ENCODE measurements at places on chromosomes 2 and 18. TPM values are rescaled to one million over a fixed set of nuclear protein-coding genes. Genes with fewer than 3 reads are reported as not detected.
A peak's percentile ranks its signal among the peaks of the same experiment; 100 is the strongest.

DNA sequence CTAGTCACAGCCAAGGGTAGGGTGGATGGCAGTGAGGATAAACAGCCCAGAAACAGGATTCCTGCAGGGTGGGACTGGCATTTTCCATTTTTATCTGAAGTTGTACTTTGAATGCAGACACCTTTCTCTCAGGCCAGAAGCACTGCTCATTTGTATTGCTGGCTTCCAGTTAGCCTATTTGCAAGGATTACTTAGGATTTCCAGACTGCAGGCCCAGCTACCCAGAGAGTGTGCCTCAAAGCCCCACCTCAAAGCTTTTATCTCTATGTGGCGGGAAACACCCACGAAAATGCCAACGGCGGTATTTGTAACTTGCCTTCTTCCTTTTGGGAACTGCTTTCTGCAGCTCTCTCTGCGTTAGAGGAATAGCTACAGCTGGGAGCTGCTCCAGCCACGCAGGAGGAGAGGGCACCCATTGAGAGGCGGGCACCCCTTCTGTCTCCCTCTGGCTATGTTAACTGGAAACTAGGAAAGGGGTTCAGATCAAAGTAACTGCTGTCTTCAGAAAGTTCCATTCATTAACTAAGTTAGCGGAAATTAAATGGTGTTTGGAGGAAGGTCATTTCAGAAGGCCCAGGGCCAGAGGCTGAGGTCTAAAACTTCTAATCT, 144.9 kb downstream of the TGIF1 start:
- peak; percentile 49 for DNase-seq

GRCh38 chr2:193703411-193703810, 1508.7 kb upstream of the TMEFF2 start:
- DNase-seq: no peak

- no peak for DNase-seq
Observed at GRCh38 chr18:27599202-27599829, 414.2 kb upstream of the CHST9 start.

Gene EPHA4
- 21.3 TPM for total RNA-seq

DNA sequence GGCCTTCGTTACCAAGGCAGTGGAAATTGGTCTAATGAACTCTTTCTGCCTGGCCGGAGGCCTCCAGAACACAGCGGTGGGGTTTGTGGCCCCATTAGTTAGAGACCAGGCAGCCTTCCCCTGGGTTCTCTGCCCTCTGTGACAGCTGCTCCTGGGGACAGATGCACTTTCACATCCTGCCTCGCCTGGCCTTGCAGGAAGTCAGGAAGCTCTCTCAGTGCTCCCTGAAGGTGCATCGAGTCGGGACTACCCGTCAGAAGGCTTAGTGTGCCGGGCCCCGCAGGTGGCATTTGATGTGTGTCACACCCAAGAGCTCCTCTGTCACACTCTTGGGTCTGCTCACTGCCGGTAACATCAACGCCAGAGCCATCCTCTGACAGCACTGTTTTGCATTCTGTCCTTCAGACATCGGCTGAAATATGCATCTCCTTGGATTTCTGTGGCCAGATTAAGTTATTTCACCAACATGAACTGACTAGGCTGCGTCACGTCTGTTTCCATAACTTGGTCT, 158.3 kb downstream of the LDLRAD4 start:
- DNase-seq: no peak

Data from PC-9 (cell line).